CD4-positive, alpha-beta T cell treated with Interleukin-6 at 100 ng/mL for 8 hours (primary cell): ENCODE measurements at places on chromosomes 2 and 18.

GRCh38 chr18:64791236-64791635, 642.3 kb upstream of the LINC00305 start:
- DNase-seq, result no peak

GRCh38 chr2:163556511-163556910, 179.3 kb downstream of the FIGN start:
- DNase-seq, result no peak

GRCh38 chr2:43171789-43172188, 54.6 kb downstream of the ZFP36L2 start:
- DNase-seq, result no peak

GRCh38 chr2:206535260-206535986, 92.1 kb downstream of the ADAM23 start:
- no peak for DNase-seq

DNA sequence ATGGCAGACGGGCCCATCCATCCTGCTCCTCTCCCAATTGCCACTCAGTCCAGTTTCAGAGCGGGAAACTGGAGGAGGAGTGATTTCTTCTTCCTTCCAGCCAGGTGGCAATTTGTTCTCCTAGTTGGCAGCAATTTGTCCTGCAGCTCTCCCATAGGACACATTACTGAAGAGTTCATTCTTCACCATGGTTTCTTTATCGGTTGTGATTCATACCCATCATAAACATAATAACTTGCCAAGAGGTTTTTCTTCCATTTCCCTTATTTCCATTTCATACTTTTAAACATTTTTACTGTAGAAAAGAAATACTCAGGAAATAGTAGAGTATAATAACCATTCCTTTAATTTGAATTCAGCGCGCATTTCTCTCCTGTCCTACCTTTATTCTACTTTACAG, 377.9 kb upstream of the RAB12 start:
- DNase-seq, result no peak

GRCh38 chr2:216485745-216486144, 12.9 kb upstream of the RPL37A start:
- DNase-seq, result no peak

DNA sequence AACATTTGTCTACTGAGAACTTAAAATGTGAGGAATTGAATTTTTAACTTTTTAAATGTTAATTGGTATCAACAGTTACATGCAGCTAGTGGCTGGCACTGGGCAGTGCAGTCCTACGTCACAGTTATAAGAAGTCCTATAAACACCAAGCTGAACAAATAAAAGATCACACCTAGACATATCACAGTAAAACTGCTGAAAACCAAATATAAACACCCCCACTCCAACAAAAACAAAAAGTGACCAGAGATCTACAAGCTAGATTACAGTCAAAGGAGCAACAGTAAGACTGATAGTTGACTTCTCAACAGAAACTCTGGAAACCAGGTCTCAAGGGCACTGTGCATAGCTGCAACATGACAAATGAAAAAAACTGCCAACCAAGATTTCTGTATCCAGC, 19.4 kb downstream of the TLK1 start:
- no peak for DNase-seq
